ENCODE measurements at places on chromosomes 3 and 15. TPM values are rescaled to one million over a fixed set of nuclear protein-coding genes. Genes with fewer than 3 reads are reported as not detected.

The ITIH4 gene
- 0.45 TPM for total RNA-seq

The PIERCE2 gene
- total RNA-seq: 2.4 TPM

The LPP gene
- 30.9 TPM for total RNA-seq

The SLC22A13 gene
- not detected for total RNA-seq

The GOLGA6A gene
- total RNA-seq: not detected

The SIDT1 gene
- not detected for total RNA-seq

The SUCNR1 gene
- total RNA-seq: not detected

The CCDC191 gene
- 1.0 TPM for total RNA-seq

The P2RY14 gene
- total RNA-seq: not detected

The MEIS2 gene
- total RNA-seq: 25.4 TPM

The P3H2 gene
- total RNA-seq: 6.4 TPM

The FILIP1L gene
- 12.6 TPM for total RNA-seq

The HCLS1 gene
- total RNA-seq: 1.2 TPM

The UROC1 gene
- not detected for total RNA-seq

The CCR4 gene
- total RNA-seq: not detected

The RPL22L1 gene
- total RNA-seq: 297 TPM

The CACNA2D3 gene
- total RNA-seq: not detected

The CLSTN2 gene
- total RNA-seq: 0.15 TPM
